NCI-H524 (cell line): ENCODE measurements at places on chromosomes 3 and 15.
A peak's percentile ranks its signal among the peaks of the same experiment; 100 is the strongest.

DNA sequence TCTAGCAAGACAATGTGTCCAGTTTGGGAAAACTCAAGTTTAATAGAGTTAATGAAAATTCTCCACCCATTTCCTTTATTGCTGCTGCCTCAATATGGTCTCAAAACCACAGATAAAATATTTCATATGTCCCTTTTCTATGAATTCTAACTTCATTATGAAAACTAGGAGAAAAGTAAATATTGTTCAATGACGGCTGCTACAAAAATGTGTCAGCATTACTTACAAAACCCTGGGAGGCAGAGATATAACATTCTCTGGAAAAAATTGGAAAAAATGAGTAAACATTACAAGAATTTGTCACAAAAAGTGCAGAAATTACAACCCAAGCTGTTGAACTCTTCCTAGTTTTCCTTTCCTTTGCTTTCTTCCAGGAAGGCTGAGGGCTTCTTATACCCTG is 22.2 kb upstream of the FBN1 start:
- no peak for DNase-seq

GRCh38 chr3:71107926-71108325 is 475.6 kb downstream of the FOXP1 start:
- no peak for DNase-seq

GRCh38 chr3:195446359-195446758 is 3.5 kb upstream of the ACAP2 start:
- no peak for DNase-seq

DNA sequence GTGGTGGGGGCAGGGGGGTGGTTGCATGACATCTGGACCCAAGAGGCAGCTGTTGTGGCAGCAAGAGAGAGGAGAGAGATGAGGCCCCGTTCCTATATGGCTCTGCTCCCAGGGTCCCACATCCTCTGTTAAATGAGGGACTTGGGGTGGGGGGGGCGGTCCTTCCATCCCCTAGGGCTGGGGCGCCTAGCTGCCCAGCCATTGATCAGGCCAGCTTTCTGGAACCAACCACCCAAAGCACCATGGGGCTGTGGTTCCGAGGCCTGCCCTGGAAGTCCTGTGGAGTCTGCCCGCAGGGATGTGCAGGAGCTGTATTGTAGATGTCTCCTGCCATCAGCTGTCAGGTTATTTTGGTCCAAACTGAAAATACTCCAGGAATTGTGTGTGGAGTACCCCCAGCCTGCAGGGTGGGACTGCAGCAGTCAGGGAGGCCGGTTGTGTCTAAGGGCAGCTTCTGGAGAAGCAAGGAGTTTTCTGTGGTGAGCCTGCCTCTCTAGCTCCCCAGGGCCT is 5.2 kb downstream of the FURIN start:
- DNase-seq, result no peak

DNA sequence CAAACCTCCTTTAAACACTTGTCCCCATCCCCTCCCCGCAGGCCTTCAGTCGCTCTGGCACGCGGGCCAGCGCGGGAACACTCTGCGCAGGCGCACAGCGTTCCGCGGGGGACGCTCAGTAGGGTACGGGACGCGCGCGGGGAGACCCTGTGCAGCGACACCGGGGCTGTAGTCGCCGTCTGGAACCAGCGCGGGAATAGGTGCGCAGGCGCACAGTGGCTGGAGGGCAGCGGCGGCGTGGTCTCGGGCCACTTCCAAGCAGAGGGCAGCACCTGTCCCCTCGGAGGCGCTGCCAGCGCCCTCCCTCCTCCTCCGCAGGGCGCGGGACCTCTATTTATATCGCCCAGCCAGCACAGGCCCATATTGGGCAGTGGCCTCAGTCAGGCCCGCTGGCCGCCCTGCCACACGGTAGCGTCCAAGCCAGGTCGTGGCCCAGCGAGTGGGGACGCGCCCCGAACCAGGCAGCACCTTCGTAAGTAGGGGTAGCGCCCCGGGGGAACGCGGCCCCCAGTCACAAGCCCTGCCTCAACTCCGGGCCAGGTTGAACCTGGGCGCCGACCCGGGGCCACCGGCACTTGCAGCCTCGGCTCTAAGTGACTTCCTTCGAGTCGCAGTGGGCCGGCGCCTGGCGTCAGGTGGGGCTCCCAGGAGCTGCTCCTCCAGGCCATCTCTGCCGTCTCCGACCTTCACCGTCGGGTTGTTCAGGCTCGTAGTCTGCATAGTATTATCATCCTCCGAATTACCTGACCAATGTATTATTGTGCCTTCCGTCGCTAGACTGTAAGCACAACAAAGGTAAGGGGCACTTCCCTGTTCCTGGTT is at the start of gene KBTBD12:
Gene KBTBD12, plus strand, starts transcription at position 118 of the 822 bp plus-strand sequence. CDS start 7,830 bp downstream, outside the sequence.
- peak; percentile 86 for DNase-seq

DNA sequence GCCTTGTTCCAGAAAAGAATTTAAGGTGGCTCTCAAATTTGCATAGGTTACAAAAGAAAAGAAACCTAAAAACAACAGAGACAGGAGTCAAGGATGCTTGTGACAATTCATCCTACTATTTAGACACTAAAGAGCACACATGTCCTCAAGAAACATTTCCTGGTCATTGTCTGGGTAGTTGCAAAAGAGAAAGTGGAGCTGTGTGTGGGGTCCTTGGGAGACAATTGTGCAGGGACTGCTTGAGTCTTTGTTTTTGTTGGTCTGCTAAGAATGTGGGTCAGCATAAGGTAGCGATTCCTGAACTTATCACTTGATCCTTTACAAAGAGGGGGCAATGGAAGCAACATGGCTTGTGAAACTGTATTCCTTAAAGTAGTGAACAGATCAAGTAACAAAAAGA is 185.3 kb downstream of the KCNAB1 start:
- no peak for DNase-seq

- no peak for DNase-seq
Observed at GRCh38 chr3:19221081-19221480, 72.8 kb downstream of the KCNH8 start.

DNA sequence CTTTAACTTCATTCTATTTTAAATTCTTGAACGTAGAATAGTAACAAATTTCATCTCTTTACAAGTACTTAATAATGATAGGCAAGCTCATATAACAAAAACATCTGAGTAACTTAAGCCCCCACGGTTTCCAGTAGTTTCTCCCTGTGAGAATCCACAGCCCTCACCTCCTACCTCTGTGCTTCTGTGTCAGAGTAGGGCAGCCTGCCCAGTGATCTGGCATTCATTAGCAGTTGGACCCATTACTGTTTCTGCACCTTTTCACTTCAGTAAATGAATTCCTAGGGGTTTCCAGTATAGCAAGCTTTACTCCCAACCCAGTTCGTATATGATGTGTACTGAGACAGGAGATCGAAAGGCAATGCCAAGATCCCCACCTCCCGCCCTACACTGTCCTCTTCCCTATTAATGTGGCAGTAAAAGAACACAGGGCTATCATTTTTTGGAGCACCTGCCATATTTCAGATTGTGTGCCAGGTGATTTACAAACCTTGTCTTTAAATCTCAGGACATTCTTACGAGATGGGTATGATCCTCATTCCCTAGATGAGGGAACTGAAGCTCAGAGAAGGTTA is 40.8 kb downstream of the EIF2AK4 start:
- DNase-seq, result no peak
